Thoracic aorta (tissue), 2 donors: ENCODE measurements at places on chromosomes 1 and 21. TPM values are rescaled to one million over a fixed set of nuclear protein-coding genes. Genes with fewer than 3 reads are reported as not detected.

DNA sequence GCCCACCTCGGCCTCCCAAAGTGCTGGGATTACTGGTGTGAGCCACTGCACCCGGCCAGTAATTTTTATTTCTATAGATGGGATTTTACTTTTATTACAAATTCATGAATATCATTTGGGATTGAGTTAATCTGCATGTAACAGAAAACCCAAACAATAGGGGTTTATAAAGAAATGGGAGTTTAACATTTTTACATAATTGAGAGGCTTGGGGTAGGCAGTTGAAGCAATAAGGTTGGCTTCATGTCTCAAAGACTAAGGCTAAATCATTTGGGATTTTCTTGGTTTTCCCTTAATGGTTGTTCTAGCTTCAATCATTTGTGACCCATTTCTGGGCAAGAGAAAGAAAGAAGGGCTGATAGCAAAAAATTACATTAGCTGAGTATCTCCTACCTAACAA lies 118.7 kb upstream of the FOXD3 start:
- DNase-seq = no peak

DNA sequence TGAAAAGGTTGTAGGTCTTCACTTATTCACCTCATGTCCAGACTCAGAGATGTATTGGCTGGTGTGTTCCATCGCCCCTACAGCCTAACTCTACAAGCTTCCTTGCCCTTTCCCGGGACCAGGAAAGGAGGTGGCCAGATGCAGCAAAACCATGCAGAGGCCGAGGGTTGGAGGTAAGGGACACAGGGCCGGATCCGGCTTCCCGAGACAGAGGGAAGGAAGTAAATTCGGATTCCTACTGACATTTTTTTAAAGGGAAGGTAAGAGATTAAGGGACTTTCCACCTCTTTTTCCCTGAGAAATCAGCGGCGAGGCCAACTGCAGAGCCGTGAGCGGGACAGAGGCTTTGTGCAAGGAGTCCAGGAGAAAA lies 12.7 kb downstream of the EPHA10 start:
- no peak for DNase-seq

DNA sequence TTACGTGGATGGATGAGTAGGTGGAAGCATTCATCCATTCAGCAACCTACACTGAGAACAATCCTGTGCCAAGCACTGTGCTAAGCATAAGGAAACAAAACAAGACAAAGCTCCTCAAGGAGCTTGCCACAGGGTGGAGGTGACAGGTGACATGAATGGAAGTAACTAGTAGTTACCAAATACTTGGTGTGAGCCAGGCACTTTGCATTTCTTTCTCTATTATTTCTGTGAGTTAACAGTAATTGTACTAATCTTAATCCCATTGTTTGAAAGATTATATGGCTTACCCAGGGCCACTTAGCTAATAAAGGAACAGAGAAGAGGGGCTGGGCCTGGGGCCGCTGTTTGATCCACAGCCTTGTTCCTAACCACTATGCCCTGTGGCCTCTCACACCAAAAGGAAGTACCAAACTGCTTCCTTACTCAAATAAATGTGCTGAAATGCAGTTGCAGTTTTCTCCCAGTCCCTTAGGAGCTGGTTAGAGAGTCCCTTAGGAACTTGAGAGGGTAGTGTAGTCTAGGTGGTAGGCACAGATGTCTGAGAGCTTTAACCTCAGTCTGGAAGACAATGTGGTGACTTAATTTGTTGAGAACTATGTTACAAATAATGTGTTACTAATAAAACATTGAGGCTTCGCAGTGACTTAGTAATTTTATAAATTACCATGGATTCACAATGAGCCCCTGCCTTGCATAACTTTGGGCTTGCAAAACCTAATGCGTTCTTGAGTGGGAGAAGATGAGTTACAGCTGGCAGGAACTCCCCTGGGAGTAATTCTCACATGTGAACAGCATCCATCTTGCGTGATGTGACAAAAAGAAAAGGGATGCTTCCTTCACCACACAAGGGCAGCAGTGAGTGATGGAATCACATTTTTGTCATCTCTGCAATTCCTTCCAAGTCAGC lies 69.8 kb downstream of the MPZL1 start:
- DNase-seq = no peak

The TNFAIP8L2 gene
- 3.9 TPM for total RNA-seq

The DCDC2B gene
- not detected for total RNA-seq

- DNase-seq = no peak
Measured at GRCh38 chr21:46160907-46161632, 5.7 kb upstream of the FTCD start.

DNA sequence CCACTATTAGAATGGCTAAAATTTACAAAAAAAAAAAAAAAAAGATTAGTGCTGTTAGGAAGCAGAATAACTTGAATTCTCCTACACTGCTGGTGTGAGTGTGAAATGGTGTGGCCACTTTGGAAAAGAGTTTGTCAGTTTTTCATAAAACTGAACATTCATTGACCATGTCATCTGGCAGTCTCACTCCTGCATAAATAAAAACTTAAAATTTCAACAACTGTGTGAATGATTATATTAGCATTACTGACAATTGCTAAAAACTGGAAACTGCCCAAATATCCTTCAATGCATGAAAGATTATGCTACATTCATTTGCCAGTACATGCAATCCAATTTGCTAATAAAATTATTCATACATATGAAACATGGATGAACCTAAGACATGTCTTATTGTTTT lies 570.9 kb downstream of the NEGR1 start:
- no peak for DNase-seq

The COA6 gene
- total RNA-seq = 3.4 TPM

- no peak for DNase-seq
Measured at GRCh38 chr1:178942285-178943198, 71.7 kb upstream of the ANGPTL1 start.

GRCh38 chr1:231727171-231727570 lies 100.6 kb downstream of the DISC1 start:
- no peak for DNase-seq

- no peak for DNase-seq
Measured at GRCh38 chr1:180188684-180189175, 34.1 kb downstream of the QSOX1 start.

DNA sequence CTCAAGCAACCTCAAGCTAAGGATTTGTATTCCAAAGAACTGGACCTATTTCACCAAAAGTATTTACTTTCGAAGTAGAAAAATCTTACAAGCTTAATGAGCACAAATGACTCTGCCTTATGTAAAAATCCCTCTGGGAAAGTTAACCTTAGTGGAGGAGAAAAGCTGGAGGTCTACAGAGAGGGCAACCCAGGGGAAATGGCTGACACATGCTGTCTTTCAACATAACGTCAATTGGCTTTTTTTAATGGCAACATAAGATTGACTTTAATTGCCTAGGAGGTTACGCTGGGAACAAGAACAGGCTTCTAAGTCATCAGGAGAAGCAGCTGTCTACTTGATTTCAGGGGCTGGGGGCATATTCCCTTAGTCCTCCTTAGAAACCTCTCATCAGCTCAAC lies 52.3 kb downstream of the UTP25 start:
- no peak for DNase-seq

DNA sequence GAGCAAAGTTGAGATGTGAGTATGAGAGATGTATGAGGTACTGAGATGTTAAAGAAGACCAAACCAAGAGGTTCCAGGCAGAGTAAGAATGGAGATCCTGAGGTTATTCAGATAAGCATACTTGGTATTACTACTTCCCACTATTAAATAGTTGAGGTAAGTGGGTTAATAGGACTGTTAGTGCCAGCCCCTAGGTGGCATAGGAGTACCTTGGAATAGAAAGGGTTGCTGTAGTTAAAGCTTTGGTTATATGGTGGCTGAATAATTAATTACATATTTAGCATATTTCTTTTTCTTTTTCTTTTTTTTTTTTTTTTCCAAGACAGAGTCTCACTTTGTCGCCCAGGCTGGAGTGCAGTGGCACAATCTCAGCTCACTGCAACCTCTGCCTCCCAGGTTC lies 397.9 kb upstream of the TMPRSS15 start:
- no peak for DNase-seq

The OR2L5 gene
- not detected for total RNA-seq

- DNase-seq = no peak
Measured at GRCh38 chr1:3012456-3013291, 8.6 kb upstream of the ACTRT2 start.

- DNase-seq = no peak
Measured at GRCh38 chr1:185721553-185721952, 12.6 kb upstream of the HMCN1 start.

The TINAGL1 gene
- 581 TPM for total RNA-seq

DNA sequence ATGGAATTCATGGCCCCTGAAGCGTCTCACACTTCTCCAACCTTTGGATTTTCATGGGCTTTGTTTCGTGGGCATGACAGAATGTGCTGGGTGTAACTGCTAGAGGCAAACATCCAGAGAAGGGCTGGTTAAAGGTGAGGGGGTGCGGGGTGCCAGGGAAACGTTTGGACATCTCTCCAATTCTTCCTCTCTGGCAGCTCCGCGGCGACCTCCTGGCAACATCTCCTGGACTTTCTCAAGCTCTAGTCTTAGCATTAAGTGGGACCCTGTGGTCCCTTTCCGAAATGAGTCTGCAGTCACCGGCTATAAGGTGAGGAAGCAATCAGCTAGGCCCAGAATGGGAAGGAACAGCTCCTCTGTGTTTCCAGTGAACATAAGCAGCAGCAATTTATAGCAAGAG lies 12.0 kb downstream of the TMEM81 start:
- DNase-seq = no peak

The FAM177B gene
- 3.1 TPM for total RNA-seq

DNA sequence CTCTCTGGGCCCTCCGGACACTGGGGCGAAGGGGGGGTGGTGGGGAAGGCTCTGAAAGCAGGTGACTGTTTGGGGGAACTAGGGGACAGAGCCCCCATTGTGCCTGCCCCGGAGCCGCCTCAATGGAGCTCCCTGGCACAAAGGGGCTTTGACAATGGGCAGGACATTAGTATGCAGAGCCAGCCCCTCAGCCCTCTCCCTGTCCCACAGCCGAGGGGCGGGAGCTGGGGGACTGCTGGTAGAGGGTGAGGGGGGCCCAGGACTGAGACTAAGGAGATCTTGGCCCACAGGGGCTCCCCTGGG lies 7.8 kb downstream of the KCNJ10 start:
- DNase-seq = no peak

The CDC14A gene
- total RNA-seq = 10.6 TPM

GRCh38 chr1:204623365-204623893 lies 62.1 kb downstream of the LRRN2 start:
- DNase-seq = no peak

- DNase-seq = no peak
Measured at GRCh38 chr1:234931404-234931973, 197.1 kb downstream of the TOMM20 start.

GRCh38 chr1:20416706-20417105 lies 69.3 kb downstream of the CAMK2N1 start:
- DNase-seq = no peak

GRCh38 chr1:114979278-114979891 lies 50.2 kb upstream of the TSHB start:
- DNase-seq = peak; percentile 8

The S100A3 gene
- 3.1 TPM for total RNA-seq

The RAB25 gene
- not detected for total RNA-seq

The MANEAL gene
- 1.8 TPM for total RNA-seq

DNA sequence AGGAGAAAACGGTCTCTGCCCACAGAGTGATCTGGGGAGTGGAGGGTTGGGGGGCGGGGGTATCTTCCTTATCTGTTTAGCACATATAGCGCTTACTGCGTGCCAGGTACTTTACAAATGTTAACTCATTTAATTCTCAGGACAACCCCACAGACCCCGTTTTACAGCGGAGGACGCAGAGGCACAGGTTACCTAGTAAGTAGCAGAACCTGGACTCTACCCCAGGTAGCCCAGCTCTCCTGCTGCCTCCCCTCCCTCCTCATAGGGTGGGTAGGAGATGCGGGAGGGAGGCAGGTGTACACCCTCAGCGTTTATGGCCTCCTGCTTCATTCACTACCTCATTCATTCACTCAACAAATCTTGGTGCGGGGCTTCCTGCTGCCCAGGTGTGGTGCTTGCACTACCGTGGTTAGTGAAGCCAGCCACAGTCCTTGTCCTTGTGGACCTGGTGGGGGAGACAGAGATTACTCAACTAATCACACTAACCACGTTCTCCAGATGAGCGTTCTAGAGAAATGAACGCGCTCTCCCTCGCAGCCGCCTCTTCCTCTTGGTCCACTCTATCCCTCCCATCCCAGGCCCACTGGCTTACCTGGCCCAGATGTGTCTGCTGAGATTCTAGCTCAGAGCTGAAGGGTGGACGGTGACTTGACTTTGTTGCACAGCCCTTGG lies 102.0 kb downstream of the IER5 start:
- no peak for DNase-seq

The OR10Z1 gene
- total RNA-seq = not detected

The VAV3 gene
- total RNA-seq = 6.9 TPM

DNA sequence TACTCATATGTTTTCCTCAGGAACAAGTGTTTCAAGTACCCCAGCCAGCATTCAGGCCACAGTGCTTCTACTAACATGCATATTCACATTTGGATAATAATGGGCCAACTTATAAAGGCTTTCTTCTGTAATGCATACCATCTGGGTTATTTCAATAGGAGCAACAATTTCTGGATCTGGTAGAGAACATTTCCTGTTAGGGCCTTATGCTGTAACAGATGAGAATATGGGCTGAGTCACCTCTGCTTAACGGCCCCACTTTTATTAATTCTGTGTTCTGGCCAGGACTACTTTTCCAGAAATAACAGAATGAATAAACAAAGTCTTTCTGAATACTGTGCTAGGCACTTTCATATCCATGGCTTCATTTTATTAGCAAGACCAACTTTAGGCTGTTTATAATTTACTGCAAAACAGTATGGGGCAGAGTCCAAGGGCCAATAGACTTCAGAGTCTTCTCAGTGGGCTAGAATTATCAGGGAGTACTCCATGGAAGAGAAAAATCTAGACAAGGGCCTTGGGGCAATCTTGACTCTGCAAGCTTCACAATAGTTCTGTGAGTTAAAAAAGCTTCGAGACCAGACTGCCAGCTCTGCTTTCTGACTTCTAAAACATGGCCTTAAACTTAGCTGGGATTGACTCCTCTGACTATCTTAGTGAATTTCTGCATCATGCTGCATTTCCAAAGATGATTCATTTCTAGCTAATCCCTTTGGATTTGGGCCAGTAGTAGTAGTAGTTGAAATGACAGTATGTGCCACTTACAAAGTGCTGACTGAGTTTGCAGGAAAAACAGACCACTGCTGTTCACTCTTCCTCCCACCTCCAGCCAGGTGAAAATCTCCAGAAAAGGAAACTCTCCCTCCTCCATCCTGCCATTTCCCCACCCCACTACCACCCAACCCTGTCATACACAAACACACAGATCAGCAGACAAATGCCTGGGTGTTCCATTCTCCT lies 8.2 kb upstream of the SSX2IP start:
- DNase-seq = no peak

DNA sequence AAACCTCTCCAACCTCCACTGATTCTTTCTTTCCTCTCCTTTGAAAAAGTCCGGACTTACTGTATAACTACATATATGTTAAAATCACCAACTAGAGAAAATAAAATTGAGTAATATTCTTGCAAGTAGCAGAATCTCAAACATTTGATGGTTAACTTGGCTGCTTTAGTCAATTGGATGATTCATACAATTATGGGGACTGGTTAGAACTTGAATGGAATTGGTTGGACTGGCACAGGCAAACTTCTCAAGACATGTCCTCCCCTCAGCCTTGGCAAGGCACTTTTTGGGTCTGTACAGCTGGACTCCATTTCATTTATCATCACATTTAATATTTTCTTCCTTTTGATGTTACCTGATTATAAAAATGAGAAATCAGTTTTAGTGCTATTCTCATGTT lies 6.5 kb downstream of the WLS start:
- DNase-seq = no peak
